ENCODE measurements at places on chromosomes 16 and 17. TPM values are rescaled to one million over a fixed set of nuclear protein-coding genes. Genes with fewer than 3 reads are reported as not detected.

Gene TERB1
- polyA plus RNA-seq = 0.08 TPM

Gene FSCN2
- 2.1 TPM for polyA plus RNA-seq

Gene KRTAP4-3
- not detected for polyA plus RNA-seq

Gene XAF1
- 0.03 TPM for polyA plus RNA-seq

Gene TEKT1
- polyA plus RNA-seq = not detected

Gene NPIPA2
- polyA plus RNA-seq = 0.80 TPM

Gene HOXB6
- polyA plus RNA-seq = not detected

Gene KRTAP9-2
- polyA plus RNA-seq = not detected

Gene CFAP97D1
- 0.02 TPM for polyA plus RNA-seq

Gene LHX1
- polyA plus RNA-seq = not detected

Gene RAB37
- 0.25 TPM for polyA plus RNA-seq

Data from SK-N-SH (cell line).